ENCODE measurements at places on chromosomes 4 and X.

- no peak for DNase-seq
Observed at GRCh38 chr4:107760281-107760947, 40.4 kb upstream of the PAPSS1 start.

DNA sequence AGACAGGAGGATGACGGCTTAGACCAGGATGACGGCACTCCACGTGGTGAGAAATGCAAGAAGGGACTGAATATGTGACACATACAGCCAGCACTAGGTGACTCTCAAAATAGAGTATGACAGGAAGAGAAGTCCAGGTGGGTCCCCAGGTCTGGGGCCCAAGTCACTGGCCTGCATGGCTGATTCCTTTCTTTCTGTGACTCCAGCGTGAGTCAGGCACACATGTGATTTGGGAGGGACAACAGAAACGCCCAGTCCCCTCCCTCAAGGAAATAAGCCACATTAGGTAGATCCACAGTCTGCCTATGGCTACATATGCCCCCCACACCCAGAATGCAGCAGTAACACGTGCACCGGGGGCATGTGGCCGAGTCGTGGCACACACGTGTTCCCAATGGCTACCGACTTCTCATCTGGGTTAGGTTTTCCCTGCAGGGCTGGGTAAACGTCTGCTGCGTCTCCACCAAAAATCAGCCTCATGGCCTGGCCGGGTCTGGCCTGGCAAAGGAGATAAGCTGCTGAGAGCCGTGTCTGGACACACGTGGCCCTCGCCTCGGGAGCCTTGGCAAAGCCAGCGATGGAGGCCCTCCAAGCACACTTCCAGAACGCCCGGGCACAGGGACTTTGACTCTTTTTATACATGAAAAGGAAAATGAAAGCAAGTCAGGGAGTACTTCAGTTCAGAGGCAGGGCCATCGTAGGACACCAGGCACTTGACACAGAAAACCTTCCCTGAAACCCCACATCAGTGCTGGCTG lies 19.3 kb downstream of the SEL1L3 start:
- no peak for DNase-seq

DNA sequence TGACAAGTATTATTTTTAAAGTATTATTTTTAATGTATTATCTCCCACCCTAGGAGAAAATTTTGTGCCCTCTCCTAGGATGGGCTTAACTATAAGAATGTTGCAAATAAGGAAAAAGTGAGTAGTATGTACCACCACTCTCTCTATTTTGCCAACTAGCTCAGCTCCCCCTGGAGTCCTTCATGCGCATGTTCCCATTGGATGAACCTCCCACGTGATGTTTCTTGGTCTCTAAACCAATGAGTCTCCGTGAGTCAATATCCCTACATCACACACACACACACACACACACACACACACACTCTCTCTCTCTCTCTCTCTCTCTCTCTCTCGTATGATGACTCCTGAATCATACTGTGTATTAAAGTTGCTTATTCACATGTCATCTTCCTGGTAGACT lies 129.7 kb upstream of the ZFP42 start:
- DNase-seq: no peak

DNA sequence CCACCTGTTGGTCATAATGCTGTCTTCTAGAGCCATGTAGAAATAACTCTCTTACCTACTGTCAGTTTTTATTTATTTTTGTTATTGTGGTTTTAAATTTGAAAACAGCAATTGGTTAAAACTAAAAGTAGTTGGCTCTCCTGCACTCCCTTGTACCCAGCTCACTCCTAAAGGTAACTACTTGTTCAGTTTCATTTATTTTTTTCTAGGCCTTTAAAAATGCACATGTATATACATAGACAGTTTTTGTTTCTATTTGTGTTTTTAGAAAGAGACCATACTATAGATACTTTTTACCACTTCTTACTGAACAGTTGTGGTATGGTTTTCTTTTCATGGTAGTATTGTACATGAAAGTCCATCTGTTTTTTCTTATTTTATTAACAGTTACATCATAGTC lies 16.8 kb downstream of the SMAD1 start:
- DNase-seq: no peak
